ENCODE measurements at places on chromosomes 11 and 22. TPM values are rescaled to one million over a fixed set of nuclear protein-coding genes. Genes with fewer than 3 reads are reported as not detected.

GRCh38 chr11:78666675-78667160 is 92.1 kb upstream of the NARS2 start:
- peak; percentile 88 for DNase-seq

DNA sequence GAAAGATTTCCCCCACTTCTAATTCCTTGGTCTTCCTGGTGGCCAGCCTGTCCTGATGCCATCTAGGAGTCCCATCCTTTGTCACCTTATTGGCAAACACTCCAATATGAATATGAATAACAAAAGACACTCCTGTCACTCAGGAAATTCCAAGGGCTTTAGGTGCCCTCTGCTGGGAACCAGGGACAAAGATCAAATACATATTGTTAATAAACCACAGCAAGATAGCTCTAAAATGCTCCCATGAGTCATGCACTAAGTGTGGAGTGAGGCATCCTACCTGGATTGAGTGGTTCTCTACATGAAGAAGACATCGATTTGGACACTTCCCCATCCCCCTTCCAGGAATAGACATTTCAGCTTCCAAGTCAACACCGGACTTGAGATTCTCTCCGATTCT is 823.6 kb downstream of the TBC1D22A start:
- no peak for DNase-seq

DNA sequence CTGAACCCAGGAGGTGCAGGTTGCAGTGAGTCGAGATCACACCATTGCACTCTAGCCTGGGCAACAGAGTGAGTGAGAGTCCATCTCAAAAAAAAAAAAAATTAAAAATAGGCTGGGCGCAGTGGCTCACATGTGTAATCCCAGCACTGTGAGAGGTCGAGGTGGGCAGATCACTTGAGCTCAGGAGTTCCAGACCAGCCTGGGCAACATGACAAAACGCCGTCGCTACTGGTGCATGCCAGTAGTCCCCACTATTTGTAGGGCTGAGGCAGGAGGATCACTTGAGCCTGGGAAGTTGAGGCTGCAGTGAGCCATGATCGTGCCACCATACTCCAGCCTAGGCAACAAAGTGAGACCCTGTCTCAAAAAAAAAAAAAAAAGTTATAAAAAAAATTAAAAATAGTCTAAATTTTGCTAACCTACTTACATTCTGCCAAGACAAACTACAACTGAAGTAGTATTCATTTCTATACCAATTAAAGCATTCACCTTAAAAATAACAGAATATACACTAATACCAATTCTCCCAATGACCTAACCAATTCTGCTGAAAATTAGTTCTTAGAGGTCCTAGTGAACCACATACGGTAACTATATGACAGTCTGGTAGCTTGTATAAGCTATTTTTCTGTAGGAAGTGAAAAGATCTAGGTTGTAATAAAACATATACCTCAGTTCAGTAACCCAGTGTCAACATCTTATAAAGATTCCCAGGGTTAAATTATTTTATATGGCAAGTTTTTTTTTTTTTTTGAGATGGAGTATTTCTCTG is 7.1 kb downstream of the DDX6 start:
- DNase-seq, result no peak

- peak; percentile 67 for DNase-seq
Measured at GRCh38 chr22:36301384-36301828, 48.5 kb downstream of the APOL1 start.

DNA sequence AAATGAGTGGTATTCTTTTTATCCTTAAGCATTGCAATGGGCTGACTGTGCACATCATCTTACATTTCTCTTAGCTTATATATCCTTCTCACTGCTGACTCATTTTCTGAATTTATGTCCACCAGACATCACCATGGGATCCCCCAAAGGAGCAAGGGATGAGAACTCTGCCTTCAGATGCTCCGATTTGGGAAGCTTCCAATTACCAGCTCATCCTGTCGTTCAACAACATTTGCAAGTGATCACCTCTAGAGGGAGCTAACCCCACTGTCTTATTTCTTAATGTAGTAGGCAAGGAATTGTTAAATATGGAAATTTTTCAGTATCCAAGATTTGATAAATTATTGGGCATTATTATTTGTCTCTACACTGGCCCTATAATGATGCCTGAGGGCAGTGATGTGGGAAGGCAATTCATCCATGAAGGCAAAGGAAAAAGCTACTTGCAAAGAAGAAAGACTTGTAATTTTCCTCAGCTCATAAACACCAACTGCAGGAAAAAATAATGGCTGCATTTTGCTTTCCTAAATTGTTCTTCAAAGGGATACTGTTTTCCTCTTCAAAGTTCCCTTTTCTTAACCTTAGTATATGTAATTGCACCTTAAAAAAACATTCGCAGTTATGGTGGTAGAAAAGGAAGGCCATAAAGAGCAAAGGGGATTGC is 102.4 kb upstream of the FSHB start:
- peak; percentile 43 for DNase-seq

The CNTN5 gene
- total RNA-seq, result 0.90 TPM

The RAB38 gene
- 1.2 TPM for total RNA-seq

GRCh38 chr11:61783717-61784505 is 8.5 kb downstream of the TMEM258 start:
- no peak for DNase-seq

GRCh38 chr11:36033082-36033751 is 89.4 kb downstream of the LDLRAD3 start:
- DNase-seq, result no peak

GRCh38 chr11:100011697-100012096 is 675.4 kb upstream of the ARHGAP42 start:
- no peak for DNase-seq

- DNase-seq, result peak; percentile 96
Measured at GRCh38 chr11:33723238-33723881, 12.9 kb downstream of the CD59 start.

GRCh38 chr22:24580276-24580675 is 12.6 kb downstream of the LRRC75B start:
- peak; percentile 95 for DNase-seq

GRCh38 chr11:71473793-71474080 is 20.7 kb downstream of the NADSYN1 start:
- no peak for DNase-seq

The CELSR1 gene
- total RNA-seq, result 4.3 TPM

- DNase-seq, result no peak
Measured at GRCh38 chr11:45620243-45620642, 45.2 kb downstream of the CHST1 start.

The TCN2 gene
- total RNA-seq, result 17.7 TPM

DNA sequence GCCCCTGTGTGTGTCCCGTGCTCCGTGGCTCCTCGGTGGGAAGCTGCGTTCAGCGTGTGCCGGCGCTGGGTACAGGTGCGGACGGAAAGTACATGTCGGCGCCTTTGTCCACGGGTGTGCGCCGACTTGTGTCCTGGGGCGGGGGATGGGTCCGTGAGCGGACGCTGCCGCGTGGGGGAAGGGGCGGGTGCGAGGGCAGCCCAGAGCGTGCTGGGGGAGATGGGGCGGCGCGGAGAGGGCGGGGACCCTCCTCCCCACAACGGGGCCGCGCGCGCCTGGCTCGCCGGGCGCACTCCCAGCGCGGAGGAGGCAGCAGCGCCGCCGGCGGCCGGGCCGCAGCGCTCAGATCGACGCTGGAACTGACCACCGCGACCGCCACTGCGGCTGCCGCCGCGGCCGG is 33.6 kb upstream of the RELT start:
- no peak for DNase-seq

The APOL6 gene
- total RNA-seq, result 29.4 TPM

- no peak for DNase-seq
Measured at GRCh38 chr11:21068886-21069285, 399.5 kb downstream of the NELL1 start.

The MPEG1 gene
- not detected for total RNA-seq

The HBB gene
- not detected for total RNA-seq

DNA sequence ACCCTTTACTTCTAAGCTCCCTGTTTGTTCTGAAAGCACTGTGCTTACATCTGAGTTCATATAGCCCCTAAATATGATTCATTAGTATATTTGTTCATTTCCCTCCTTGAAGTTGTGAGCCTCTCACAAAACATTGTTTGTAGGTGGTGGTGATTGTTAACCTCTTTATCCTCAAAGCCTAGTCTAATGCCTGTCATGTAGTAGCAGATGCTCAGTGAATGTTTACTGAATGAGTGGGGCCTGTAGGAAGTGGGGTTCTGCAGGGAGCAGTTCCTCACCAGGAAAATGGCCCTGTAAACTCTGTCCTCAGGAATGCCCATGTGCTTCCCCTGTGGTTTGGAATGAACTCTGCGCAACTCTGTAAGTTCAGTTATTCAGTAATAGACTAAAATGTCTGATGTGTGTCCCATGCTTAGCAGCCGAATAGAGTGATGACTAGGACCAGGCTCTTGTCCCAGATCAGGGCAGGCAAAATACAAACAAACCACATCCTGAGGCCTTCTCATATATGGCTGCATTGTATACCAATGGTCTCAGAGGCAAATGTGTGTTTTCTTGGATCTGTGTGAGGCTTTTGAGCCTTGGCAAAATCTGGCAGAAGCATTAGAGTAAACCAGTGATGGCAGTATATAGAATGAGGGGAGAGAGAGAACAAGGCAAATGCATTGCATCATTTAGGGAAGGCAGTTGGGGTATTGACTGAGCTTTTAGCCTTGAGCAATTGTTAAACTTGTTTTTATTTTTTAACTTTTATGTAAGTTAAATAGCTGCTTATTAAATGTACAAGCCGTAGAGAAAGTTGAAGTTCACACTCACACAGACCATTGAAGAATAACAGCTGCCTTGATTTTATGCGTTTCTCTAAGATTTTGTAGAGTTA is 91.4 kb upstream of the BIRC3 start:
- peak; percentile 85 for DNase-seq

The LARGE2 gene
- not detected for total RNA-seq

DNA sequence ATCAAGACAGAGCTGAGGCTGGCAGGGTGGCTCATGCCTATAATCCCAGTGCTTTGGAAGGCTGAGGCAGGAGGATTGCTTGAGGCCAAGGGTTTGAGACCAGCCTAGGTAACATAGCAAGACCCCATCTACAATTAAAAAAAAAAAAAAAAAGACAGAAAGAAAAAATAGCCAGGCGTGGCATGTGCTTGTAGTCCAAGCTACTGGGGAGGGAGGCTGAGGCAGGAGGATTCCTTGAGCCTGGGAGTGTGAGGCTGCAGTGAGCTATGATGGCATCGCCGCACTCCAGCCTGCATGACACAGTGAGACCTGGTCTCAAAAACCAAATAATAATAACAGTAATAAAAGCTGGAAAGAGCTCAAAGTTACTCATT is 9.4 kb downstream of the SERPIND1 start:
- no peak for DNase-seq

DNA sequence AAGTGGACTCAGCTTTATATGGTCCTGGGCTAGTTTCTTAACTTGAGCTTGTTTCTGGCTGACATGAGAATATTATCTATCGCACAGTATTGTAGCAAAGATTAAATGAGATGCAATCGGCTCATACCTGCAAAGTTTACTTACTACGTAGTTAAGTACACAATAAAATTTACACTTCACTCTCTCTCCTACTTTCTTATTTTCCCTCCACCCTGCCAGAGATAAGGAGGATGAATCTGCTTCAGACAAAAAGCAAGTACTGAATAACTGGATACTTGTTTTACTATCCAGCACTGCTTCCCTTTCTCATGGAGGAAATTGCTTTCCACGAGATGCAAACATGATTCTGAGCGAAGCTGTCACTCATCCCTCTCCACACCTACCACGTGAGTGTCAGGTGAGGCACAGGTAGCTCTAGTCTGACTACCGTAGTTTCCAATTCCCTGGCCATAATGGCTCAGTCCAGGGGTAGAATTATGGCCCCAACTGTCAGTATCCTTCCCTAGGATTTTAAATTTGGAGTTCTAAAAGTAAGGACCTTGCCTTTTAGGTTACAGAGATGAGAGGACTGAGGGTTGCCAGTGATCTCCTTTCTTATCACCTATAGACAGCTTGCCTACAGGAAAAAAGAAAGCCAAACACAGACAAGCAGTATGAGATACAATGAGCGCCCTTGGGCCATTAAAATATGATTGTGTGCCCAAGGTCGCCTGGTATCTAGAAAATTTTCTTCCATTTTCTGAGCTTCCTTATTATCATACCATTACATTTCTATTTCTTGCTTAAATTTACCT is 39.8 kb downstream of the GAB2 start:
- no peak for DNase-seq

GRCh38 chr11:121213362-121213893 is 79.1 kb upstream of the SC5D start:
- no peak for DNase-seq

DNA sequence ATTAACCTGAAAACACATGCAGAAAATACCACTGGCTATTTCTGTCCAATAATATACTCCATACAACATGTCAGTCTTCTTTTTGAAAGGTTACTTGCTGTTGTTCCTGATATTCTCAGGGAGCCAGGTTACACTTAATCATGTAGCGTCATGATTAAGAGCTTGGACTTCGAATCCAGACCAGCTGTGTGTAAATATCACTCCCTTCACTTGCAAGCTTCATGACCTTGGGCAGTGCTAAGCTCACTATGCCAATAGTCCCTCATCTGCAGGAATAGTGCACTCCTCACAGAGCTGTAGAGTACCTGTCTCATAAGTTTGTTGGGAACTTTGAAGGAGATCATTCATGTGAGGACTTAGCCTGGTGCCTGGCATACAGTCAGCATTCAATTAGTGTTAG is 1.9 kb downstream of the HTR3B start:
- no peak for DNase-seq

The CRYBA4 gene
- total RNA-seq, result not detected

The SCN4B gene
- under 0.01 TPM for total RNA-seq

DNA sequence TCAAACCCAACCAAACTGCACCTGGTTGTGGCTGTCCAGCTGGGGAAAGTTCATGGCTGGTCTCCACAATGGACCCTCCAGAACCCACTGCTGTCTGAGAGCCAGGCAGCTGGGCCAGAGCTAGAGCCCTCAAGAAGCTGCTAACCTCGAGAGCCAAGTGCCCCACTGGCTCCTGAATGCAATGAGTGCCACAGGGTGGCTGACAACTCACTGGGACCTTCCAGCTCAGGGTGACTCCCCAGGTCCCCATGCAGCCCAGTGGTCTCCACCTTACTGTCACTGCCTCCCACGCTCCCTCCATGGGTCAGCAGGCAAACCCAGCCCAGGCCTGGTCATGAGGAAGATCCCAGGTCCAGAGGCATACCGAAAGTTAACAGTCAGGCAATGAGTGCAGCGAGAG is 8.0 kb upstream of the CHST1 start:
- no peak for DNase-seq

GRCh38 chr22:31075961-31076360 is 5.2 kb upstream of the SMTN start:
- DNase-seq, result peak; percentile 92

GRCh38 chr11:27052668-27053067 is 12.1 kb downstream of the BBOX1 start:
- no peak for DNase-seq

The CECR2 gene
- total RNA-seq, result not detected

GRCh38 chr11:2796091-2796490 is 89.5 kb downstream of the CDKN1C start:
- DNase-seq, result no peak

GRCh38 chr22:19180234-19180633 is 1.7 kb upstream of the SLC25A1 start:
- no peak for DNase-seq

Measured in fibroblast of the aortic adventitia (primary cell).